ENCODE measurements at places on chromosomes 16 and 17. TPM values are rescaled to one million over a fixed set of nuclear protein-coding genes. Genes with fewer than 3 reads are reported as not detected.

MPV17L gene
- not detected for total RNA-seq

DNA sequence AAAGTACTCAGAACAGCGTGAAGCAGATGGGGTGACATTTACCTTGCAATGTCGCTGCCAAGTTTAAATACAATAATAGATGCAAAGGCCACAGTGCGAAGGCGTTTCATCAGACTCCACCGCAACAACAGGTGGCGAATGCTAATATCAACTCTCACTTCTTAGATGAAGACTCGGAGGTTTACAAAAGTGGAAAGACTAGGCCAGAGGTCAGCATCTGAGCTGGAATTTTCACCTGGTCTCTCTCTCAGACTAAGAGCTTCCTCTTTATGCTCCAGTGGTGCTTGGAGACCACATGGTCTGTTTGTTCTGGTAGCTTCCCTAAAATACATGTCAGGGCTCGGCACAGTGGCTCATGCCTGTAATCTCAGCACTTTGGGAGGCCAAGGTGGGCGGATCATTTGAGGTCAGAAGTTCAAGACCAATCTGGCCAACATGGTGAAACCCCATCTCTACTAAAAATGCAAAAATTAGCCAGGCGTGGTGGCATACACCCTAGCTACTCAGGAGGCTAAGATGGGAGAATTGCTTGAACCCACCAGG is 169.1 kb downstream of the XYLT1 start:
- no peak for DNase-seq

DNA sequence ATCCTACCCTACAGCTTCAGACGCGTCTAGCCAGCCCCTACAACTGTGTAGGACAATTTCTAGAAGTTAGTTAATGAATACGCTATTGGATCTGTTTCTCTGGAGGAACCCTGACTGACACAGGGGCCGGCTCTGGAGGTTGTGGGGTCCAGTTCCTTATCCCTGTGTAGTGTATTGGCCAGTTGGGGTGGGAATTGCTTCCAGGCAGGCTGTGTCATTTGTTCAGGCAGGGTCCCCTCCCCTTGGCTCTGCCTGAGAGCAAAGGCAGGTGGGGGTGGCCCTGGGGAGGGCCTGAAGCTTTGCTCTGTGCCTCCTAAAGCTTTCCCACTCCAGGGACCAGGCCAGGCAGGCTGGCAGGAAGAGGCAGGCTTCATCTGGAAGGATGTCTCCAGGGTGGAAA is 11.7 kb upstream of the CETP start:
- no peak for DNase-seq

DNA sequence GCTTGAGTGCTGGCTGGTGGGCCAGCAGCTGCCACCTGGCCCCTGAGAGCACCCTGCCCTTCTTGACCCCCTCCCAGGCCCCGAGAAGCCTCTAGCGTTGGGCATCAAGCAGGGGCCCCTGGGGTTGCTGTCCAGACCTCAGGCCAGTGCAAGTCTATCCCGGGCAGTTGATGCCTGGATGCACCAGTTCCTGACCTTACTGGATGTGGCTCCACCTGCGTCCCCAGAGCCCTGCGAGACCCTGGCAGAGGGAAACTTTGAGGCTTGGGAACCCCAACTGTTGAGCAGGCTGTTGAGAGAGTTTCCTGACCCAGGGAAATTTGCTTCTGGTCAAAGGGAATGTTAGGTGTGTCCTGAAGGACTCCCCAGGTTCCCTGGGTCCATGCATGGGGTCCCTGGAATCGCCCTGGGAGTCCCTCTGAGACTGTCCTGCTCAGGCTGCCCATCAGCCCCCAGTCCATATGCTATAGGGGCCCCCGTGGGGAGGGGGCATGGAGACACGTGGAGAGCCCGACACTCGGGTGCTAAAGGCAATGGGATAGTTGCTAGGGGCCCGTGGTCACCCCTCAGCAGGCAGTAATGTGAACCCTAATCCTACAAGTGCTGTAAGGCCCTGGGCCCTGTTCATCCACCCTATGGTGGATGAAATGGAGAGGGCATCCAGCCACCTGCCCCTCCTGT is 46.4 kb downstream of the RAB11FIP4 start:
- no peak for DNase-seq

GRCh38 chr16:12459391-12460063 is 344.2 kb downstream of the CPPED1 start:
- DNase-seq, result no peak

DNA sequence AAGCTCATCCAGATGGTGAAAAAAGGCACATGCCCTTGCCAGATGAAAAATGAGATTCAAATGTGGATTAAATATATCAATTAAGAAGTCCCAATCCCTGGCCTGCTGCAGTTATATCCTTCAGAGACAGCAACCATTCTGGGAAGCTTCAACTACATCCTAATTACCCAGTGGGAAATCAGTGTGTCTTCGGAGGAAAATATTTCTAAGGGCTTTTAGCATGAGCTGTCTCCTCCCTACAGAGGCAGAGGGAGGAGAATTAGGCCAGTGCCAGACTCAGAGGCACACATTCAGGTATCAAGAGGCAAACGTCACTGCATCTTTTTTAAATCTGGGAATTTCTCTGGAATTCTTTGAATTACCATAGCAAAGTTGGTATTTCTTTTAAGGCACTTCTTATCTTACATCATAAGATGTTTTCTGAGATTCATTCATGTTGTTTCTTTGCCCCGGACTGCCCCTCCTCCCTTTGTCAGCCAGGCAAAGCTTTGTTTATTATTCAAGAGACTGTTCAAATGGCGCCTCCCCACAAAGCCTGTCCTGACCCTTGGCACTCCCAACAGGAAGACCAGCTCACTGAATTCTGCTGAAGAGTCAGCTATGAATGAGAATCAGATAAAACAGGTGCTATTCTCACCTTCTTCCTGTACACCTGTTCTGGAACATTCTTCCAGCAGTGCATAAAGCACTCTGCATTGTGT is 38.3 kb upstream of the SMPD3 start:
- DNase-seq, result no peak
